Left lobe of liver (tissue), 2 donors: ENCODE measurements at places on chromosomes 4 and X.

- no peak for DNase-seq
Measured at GRCh38 chr4:124803641-124804040, 91.1 kb upstream of the ANKRD50 start.

DNA sequence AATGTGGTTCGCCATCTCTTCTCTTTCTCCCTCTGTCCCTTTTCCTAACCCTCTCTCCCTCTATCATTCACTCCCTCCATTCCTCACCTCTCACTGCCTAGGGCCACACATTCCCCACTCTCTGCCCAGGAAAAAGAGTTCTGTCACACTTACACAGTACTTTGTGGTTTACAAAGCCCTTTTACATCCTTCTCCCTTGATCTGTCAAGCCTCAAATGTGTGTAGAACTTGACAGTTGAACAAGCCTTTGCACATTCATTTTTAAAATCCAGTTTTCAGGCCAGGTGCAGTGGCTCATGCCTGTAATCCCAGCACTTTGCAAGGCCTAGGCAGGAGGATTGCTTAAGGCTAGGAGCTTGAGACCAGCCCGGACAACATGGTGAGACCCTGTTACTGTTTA is 156.3 kb downstream of the VSIG4 start:
- no peak for DNase-seq

DNA sequence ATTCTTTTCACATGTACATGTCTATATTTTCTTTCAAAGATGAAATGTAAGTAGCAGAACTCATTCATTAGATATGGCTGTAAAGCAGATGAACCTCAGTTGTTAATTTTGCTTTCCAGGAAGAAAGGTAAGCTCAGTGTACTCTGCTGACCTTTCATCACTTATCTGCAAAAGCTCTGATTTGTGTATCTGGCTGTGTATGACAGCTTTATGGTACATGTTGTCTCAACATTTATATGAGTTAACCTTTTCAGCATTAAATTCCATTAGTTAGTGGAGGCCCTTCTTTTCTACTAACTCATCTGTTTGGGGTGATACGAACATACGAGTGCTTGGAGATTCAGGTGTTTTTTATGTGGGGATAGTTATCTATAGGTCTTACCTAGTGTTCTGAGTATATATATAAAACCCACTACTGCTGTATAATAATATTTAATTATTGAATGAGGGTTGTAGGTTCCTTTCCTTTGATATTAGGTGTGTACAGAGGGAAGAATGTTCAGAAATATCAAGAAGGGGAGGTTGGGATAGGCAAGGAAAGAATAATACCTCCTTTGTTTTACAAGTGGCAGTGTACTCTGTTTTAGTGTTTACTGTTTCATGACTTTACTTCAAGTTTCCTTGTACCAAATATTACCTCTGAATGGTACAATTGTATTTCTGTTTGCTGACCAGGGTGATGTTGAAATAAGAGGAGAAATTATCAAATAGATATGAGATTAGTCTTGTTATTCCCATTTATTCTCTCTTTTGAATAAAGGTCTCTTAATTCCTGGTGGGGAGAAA is 395.5 kb downstream of the ARHGAP24 start:
- no peak for DNase-seq

DNA sequence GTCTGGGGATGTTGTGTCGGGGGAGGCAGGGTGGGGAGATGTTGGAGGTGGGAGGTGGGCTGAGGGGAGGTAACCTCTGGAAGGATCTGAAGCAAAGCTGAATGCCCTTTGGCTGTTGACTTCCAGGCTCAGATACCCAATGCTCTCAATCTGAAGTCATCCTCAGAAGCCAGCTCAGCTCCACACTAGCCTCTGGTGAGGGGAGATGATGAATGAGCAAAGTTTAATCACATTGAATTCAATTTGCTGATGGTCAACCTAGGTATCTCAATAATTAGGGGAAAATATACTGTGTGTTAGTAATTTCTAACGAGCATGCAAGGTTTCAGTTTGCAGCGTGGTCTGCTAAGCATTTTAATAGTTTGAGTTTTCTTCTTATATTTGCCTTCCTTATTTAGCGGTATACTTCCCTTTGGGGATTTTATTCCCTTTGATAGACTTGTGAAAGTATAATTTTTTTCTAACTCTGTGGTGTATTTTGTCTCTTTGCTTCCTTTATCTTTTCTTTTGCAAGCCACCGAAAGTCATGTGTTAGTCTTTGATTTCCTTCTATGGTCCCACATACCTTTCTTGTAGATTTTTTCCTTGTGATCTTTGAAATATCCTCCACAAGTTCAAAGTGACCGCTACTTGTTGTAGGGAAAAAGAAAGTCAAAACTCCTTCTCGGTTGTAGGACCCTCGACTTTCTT is 146.3 kb upstream of the LEF1 start:
- no peak for DNase-seq

- no peak for DNase-seq
Measured at GRCh38 chrX:112820364-112821268, 20.0 kb downstream of the AMOT start.

- no peak for DNase-seq
Measured at GRCh38 chrX:52574416-52575275, 57.8 kb upstream of the XAGE1B start.

- no peak for DNase-seq
Measured at GRCh38 chrX:30627818-30628652, 25.2 kb upstream of the GK start.
